Cardiac fibroblast (primary cell): ENCODE measurements at places on chromosomes 2 and 18.

GRCh38 chr18:57846258-57846657 is 43.1 kb upstream of the ATP8B1 start:
- peak; percentile 73 for DNase-seq

- peak; percentile 58 for DNase-seq
Measured at GRCh38 chr18:58247363-58247834, 203.4 kb downstream of the NEDD4L start.

DNA sequence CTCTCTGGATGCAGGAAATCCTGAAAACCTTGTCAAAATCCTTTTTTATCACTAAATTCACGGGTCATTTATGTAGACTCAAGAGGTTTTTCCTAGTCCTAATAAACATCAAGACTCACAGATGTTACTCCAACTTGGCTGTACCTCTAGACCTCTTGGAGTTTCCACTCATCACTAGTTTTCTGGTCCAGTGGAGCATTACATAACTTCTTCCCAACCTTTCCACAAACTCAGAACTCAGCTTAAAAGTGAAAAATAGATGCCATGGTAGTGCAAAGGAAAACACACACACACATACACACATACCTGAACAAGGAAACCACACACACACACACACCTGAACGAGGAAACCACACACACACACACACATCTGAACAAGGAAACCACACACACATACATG is 807.2 kb downstream of the LRP1B start:
- no peak for DNase-seq

DNA sequence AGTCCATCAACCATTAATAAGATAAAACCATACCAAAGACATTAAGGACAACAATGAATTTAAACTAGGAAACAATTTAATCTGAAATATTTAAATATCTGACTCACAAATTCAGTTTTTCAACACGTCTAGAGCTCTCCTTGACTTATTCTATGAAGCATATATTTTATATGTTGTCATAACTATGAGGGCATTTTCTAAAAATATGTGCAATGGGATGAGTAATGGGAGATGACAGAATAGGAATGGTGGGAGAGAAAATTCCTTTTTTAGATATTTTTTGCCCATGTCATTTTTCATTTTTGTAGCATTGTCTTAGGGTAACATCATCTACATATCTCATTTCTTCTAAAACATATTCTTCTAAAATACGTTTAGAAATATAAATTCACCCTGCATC is 79.2 kb upstream of the CDH2 start:
- DNase-seq, result peak; percentile 48

DNA sequence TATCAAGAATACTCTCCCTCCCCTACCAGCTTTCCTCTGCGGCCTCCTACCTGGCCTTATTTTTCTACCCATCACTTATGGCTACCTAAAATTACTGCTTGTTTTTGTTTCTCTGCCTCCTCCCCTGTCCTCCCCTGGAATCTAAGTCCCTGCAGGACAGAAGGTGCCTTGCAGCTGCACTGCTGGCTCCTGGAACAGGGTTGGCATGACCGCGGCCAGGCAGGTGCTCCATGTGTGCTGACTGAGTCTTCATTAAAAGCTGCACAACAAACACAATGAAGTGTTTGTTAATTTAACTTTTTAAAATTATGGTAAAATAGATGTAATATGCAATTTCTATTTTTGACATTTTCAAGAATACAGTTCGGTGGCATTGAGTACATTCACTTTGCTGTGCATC is 171.9 kb upstream of the FHL2 start:
- no peak for DNase-seq

GRCh38 chr2:163455815-163456214 is 280.0 kb downstream of the FIGN start:
- DNase-seq, result no peak

- DNase-seq, result no peak
Measured at GRCh38 chr2:108969856-108970255, 19.2 kb downstream of the EDAR start.

GRCh38 chr2:23268467-23269263 is 116.3 kb upstream of the KLHL29 start:
- DNase-seq, result no peak

GRCh38 chr2:25996844-25997243 is 14.5 kb upstream of the KIF3C start:
- peak; percentile 54 for DNase-seq

- peak; percentile 18 for DNase-seq
Measured at GRCh38 chr2:217746808-217747207, 256.0 kb downstream of the TNS1 start.

DNA sequence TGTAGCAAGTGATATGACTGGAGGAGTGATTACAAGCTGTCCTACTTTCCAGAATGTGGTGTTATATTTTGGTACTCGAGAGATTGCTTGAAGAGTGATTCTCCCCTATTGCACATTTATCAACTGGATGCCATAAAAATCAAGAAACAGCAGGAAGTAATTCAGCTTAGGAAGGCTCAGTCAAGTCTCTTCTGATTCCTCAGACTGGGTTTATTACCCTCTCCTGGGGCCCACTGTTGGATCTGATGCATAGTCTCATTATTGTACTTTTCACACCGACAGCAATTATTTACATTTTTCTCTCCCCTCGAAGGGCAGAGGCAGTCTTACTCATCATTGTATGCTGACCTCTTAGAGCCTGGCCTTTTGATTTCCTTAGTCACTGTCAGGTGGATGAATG is 9.3 kb downstream of the NOSTRIN start:
- no peak for DNase-seq

GRCh38 chr2:129794116-129794515 is 185.3 kb upstream of the RAB6C start:
- DNase-seq, result no peak

GRCh38 chr2:156955701-156956100 is 301.8 kb upstream of the GALNT5 start:
- DNase-seq, result no peak

DNA sequence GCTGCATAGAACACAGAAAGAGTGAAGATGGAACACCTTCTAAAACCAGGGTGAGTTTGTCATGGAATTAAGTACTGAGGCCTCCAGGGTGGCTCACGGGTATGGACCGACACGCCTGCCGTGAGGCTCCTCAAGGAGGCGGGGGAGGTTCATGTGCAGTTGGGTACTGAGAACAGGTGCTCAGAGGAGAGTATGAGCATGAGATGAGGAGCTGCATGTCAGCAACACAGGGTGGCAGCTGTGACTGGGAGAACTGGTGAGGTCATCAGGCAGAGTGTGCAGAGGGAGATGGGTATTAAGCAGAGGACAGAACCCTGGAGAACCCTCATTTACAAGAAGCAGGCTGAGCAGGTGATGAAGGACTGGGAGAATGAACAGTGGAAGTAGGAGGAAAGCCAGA is 63.2 kb upstream of the KLHL29 start:
- no peak for DNase-seq

DNA sequence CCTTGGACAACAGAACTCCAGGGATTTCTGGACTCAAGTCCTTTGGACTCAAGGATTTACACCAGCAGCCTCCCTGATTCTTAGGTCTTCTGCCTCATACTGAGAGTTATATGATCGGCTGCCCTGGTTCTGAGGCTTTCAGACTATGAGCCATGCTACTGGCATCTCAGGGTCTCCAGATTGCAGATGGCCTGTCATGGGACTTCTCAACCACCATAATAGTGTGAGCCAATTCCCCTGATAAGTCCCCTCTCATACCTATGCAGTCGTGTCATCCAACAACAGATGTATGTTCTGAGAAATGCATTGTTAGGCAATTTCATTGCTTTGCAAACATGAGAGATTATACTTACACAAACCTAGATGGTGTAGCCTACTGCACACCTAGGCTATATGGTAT is 61.4 kb upstream of the MSTN start:
- peak; percentile 38 for DNase-seq

DNA sequence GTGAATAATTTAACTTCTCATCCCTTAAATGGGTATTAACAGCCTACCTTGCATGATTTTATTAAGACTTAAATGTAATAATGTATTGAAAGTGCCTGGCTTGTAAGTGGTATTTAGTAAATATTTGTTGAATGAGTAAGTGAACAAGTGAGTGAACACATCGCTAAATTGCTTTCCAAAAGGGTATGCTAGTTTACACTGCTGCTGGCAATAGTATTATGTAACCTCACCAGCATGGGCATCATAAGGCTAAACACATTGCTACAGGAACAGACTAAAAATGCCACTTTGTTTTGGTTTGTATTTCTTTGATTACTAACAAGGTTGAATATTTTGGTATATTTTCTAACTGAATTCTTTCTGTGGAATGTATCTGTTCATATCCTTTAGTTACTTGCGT is 9.8 kb downstream of the WDR43 start:
- DNase-seq, result peak; percentile 61

GRCh38 chr18:7523772-7524171 is 43.3 kb upstream of the PTPRM start:
- DNase-seq, result no peak

- DNase-seq, result no peak
Measured at GRCh38 chr2:230412846-230413245, 3.2 kb upstream of the SP100 start.

DNA sequence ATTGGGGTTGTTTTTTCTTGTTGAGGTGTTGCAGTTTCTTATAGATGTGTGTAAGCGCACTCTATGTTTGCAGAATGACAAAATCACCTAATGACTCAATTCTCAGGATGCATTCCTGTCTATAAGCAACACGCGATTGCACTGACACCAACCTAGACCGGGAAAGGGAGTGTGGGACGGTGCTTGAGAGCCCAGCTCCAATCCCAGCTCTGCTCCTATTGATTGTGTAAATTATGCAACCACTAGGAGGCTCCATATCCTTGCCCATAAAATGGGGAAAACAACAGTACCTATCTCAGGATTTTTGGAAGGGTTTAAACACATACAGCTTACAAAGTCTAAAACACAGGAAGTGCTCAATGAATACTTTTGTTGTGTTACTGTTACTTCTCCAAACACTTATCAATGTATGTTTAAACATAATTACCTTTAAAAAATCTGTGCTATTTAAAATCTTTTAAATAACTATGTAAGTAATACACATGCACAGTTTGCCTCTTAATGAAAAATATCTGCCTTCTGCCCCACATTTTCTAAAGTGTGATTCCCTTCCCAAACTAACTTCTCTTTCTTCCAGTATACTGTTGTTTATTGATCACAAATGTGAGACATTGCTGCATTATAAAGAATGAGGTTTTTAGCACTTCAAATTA is 132.5 kb downstream of the SPHKAP start:
- peak; percentile 76 for DNase-seq

DNA sequence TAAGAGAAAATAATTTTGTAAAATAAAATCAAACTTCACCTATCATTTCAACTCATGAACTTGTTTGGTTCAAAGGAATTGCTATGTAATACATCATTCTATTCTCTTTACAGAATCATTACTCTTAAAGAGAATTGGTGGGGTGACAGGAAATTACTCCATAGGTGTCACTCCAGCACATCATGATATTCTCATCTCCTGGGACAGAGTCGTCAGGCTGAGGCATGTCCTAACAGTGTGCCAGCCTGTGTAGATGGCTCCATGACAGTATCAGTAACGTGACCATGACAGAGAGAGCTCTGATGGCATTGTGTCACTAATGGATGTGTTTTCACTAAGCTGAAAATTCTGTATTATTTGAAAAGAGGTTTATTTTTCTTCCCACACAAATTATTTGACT is 13.9 kb downstream of the SPATS2L start:
- no peak for DNase-seq

GRCh38 chr2:224650815-224651439 is 65.2 kb downstream of the CCDC195 start:
- peak; percentile 73 for DNase-seq

DNA sequence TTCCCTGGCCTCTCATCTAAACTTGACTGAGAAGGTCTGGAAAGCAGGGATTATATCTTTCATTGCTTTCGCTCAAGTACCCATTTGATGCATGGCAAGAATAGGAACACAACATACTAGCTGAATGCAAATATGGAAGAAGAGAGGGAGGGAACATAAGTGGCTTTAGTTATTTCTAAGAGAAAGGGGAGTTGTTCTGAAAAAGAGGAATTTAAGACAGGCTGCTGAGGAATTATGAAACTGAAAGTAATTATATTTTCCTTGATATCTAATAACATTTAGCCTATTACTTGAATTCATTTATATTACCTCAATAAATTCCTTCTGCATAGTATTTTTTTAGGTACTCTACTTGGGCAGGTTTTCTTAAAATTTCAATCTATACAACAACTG is 105.8 kb upstream of the TTN start:
- no peak for DNase-seq

DNA sequence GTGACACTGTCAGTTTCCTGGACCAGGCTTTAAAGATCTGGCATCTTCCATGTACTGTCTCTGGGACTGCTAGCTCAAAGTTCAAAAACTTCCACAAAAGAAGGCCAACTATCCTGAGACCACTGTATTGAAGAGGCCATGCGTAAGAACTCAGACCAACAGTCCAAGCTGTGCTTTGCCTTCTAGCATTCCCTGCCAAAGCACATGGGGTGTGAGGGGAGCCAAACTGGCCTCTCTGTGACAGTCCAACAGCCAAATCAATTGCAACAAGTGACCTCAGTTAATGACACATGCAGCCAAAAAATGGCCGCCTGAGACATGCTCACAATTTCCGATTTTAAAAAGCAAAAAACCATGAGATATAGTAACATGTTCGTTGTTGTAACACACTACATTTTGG is 160.3 kb upstream of the CDH19 start:
- DNase-seq, result no peak

DNA sequence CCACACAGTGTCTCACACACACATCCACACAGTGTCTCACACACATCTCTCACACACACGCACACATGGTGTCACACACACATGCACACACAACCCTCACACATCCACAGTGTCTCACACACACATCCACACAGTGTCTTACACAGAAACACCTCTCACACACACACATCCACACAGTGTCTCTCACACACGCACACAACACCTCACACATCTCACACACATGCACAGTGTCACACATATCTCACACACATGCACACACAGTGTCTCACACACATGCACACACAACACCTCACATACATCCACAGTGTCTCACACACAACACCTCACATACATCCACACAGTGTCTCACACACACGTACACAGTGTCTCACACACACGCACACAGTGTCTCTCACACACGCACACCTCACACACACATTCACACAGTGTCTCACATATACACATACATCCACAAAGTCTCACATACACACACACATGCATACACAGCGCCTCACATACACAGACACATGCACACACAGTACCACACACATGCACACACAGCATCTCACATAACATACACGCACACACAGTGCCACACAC is 473.9 kb upstream of the HS6ST1 start:
- no peak for DNase-seq

GRCh38 chr2:151518802-151519201 is 109.1 kb downstream of the RIF1 start:
- peak; percentile 37 for DNase-seq

- no peak for DNase-seq
Measured at GRCh38 chr2:152462779-152463178, 127.8 kb downstream of the FMNL2 start.

DNA sequence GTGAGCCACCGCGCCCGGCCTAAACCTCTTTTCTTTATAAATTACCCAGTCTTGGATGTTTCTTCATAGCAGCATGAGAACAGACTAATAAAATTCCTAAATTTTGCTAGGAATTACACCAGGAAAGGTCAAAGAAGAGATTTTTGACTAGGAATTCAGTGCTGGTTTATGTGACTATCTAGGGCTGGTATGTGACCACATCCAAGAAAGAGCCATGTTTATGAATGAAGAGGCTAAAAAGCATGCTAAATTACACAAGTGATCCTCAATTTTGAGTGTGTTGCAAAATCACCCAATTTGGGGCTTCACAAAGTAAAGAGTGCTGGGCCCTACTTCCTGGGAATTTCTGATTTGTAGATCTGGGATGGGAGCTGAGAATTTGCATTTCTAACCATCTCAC is 123.6 kb downstream of the CSRNP3 start:
- no peak for DNase-seq

- DNase-seq, result no peak
Measured at GRCh38 chr18:71682591-71682990, 861.6 kb downstream of the CBLN2 start.
